NCI-H187 (cell line): ENCODE measurements at places on chromosomes 16 and 17.

GRCh38 chr17:62819511-62820221 is 11.6 kb upstream of the MARCHF10 start:
- no peak for DNase-seq

- DNase-seq, result no peak
Measured at GRCh38 chr17:4293572-4293971, 29.8 kb upstream of the ANKFY1 start.

DNA sequence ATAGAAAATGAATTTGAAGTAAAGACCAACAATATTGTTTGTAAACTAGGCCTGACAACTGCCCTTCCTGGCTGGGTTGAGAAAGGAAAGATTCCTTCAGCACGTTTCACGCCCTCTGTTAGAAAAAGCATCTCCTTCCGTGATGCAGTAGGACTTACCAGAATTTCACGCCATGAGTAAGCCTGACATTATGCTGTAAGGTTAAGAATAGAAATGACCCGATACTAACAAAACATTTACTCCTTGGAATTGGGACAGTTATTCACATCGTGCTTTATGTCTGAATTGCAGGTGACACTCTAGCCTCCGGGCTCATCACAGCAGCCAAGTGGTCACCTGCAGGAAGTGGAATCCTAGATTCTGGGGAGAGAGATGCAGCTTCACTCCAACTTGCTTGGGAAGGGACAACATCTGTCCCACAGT is 17.5 kb downstream of the MARCHF10 start:
- no peak for DNase-seq

DNA sequence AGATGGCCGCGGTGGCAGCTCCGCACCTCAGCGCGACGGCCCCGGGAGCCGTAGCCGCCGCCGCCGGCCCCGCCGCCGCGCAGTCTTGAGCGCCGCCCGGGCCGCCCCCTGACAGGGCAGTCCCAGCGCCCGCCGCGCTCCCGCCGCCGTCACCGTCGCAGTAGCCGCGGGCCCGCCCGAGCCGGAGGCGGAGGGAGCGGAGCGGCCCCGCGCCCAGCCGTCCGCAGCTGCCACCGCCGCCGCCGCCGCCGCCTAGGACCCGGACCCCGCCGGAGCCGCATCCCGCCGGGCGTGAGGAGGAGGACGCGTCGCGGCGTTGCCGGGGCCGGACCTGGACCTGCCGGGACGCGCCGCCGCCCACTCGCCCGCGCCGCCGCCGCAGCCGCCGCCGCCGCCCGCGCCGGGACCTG is 218 bp downstream of the TNRC6C start:
- no peak for DNase-seq

- DNase-seq, result no peak
Measured at GRCh38 chr16:79042886-79043285, 557.7 kb downstream of the MAF start.

DNA sequence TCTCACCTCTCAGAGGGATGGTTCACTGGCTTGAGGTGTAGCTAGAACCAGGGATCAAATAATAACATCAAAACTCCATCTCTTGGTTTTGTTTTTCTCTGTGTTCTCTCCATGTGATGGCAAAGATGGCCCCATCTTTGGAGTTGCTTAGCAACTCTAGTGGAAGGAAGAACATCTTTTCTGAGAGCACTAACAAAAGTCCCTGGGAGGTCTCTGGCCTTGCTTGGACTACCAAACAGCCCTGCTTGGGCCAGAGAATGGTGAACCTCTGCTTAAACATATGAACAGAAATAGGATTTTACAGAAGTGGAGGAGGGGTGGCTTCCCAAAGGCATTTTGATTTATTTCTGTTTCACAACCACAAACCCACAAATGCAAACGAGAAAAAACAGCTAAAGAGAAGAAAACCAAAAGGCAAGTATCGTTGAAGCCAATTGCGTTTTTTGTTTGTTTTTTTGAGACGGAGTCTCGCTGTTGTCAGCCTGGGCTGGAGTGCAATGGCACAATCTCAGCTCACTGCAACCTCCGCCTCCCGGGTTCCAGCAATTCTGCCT is 13.2 kb downstream of the GABARAPL2 start:
- no peak for DNase-seq

DNA sequence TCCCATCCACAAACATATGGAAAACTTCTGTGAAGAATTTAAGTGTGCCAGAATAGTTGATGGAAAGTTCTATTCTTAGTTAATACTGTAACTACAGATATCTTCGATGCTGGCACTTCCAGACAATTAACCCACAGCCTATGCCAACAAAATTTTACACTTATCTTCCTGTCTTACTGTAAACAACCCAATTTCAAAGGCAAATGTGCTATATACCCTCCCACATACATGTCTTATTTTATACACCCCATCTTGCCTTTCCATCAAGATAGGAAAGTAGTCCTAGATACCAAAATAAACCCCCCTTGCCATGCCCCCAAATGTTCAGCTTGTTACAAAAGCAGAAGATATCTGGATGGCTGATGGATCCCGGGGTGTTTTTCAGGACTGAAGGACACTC is 306.3 kb downstream of the SLC39A11 start:
- no peak for DNase-seq

GRCh38 chr16:27779641-27780164 is 229.8 kb downstream of the KATNIP start:
- DNase-seq, result no peak

- DNase-seq, result peak; percentile 17
Measured at GRCh38 chr17:48074322-48075081, 26.3 kb downstream of the NFE2L1 start.

DNA sequence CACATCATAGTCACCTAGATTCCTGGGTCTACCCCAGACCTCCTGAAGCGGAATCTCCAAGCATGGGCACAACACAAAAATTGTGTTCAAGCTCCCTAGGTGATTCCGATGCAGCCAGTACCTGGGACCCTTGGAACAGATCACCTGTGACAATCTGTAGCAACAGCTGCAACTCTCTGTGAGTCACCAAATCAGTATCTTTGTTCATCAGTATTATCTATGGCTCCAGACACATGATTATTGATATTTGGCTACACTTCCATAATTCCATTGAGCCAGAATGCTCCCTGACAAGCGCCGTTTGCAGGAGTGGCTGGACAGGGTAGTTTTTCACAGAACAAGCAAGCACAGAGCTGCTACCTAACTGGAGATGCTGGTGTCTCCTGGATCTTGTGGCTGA is 16.2 kb downstream of the SLC6A4 start:
- no peak for DNase-seq

DNA sequence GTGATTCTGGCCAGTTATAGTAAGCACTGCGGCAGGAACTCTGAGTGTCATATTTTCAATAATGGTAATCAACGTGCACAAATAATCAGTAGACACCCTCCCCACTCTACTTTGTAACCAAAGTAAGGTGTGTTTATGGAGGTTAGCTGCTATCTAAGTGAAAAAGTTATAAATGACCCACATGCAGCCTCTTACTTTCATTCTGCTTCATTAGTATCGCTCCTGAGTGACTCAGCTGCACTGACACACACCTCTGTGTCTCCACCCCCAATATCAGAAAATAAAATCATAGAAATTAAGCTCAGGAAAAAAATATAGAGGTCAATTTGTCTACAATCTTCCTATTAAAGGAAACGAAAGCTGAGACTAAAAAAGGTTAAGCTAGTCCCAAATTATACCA is 64.1 kb upstream of the TRAP1 start:
- DNase-seq, result no peak

DNA sequence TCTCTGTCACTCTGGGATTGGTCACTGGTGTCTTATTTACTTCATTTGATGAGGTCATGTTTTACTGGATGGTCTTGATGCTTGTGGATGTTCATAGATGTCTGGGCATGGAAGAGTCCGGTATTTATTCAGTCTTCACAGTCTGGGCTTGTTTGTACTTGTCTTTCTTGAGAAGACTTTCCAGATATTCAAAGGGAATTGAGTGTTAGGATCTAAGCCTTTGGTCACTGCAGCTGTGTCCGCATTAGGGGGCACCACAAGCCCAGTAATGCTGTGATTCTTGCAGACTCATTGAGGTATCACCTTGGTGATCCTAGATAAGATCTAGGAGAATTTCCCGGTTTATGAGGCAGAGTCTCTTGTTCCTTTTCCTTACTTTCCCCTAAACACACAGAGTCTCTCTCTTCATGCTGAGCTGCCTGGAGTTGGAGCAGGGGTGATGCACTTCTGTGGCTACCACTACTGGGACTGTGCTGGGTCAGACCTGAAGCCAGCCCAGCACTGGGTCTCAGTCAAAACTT is 214.7 kb downstream of the SPECC1 start:
- DNase-seq, result no peak

DNA sequence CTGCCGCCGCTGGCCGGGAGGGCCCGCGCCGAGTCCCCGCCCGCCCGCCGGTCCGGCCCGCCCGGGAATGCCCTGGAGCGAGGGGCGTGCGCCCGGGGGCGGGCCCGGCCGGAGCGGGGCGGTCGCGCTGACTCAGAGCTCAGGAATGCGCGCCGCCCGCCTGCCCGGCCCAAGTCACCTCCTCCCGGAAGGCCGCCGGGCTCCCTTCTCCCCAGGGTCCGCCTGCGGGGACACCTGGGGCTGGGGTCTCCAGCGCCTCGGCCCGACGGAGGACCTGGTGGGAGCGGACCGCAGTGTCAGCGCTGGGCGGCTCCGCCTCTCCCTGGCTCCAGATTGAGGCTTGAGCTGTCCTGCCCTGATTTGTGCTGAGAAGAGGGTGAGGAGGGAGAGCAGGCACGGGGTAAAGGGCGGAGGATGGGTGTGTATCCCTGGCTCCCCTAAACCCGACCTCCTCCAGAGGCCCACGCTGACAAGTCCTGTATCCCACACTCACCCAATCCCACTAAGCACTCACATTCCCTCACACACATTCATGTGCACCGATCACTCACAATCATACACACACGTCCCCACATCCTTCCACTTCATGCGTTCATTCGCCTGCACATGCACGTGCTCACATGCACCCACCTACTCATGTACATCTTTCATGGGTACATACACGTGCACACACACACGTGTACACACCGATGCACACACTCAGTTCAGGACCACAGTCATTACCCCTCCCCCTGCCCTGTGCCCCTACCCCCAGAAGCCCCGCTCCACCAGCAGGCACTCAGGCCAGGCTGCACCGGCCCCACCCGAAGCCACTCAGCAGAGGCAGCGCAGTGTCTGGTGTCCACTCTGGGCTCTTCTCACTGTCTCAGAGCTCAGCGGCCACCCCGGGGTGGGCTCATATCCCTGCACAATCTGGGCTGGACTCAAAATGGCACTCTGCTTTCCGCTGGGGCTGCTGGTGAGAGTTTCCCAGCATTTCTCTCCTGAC is at the start of gene RHBDF1:
TSS of gene RHBDF1 (minus strand) at position 71 of the 988 bp plus-strand sequence. CDS start 7,616 bp downstream, outside the sequence.
- DNase-seq, result no peak

DNA sequence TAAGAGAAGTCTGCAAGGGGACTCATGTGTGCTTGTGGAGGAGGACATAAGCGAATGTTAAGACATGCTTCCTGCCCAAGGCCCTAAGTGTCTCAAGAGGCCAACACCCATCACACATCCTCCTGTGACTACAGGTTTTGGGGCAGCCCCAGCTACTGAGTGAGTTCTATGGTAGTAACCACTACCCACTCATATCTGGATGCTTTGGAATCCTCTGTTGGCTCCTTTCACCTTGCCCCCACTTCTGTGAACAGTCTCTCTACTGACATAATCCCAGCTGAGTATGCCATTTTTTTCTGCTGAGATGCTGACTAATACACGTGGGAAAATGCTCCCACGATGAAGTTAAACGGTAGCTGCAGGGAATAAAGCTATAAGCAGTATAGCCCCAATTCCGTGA is 153.5 kb downstream of the VPS53 start:
- no peak for DNase-seq

GRCh38 chr16:26118575-26118974 is 426.8 kb downstream of the HS3ST4 start:
- no peak for DNase-seq

GRCh38 chr16:55588799-55589198 is 22.3 kb downstream of the CAPNS2 start:
- no peak for DNase-seq

DNA sequence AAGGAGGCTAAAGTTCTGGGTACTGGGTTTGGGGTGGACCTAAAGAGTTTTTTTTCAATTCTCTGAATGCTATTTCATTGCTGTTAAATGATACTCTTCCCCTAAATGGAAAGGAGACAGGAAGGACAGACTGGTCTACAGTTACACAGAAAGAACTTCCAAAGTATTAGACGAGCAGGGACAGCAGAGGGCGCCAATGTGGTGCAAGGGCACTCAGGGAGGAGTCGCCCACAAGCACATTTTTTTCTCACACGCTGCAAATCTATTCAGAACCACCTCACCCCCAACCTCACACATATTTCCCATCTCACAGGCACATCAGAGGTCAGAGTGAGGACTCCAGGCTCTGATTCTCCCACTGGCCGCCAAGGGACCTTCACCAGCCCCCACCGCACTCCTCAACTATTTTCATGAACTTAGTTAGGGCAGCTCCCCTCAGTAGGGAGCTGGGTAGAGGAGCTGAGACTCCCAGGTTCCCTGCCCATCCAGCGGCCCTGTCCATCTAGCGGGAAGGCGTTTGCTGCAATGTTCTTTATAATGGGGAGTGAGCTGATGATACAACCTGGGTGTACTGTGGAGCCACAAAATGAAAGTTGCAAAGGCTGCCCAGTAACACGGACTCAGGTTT is 6.8 kb upstream of the CA4 start:
- DNase-seq, result peak; percentile 70

DNA sequence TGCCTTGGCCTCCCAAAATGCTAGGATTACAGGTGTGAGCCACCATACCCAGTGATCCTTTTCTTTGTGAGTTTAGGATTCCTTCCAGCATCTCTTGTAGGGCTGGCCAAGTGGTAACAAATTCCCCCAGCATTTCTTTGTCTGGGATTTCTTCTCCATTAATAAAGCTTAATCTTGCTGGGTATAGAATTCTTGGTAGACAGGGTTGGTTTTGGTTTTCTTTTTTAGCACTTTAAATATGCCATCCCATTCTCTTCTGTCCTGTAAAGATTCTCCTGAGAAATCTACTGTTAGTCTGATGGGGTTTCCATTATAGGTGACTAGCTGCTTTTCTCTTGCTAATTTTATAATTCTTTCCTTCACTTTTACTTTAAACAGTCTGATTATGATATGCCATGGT is 173.0 kb upstream of the TOM1L1 start:
- no peak for DNase-seq

DNA sequence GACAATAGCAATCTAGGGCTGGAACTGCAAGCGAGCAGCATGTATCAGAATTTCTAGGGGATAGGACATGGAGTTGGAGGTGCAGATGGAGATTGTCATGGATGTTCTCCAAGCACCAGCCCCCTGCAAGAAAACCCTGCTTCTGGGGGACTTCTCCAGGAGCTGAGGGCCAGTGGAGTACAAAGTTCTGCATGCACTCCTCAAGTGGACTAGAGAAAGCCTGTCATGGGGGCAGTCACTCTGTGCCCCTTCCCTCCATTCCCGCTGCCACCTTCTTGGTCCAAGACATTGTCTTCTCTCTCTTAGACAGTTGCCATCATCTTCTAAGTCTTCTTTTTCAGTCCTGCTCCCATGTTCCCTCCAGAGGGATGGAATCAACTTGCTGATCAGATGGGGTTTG is 87.9 kb downstream of the AIPL1 start:
- DNase-seq, result no peak
